Spleen (tissue), 13 donors: ENCODE measurements at places on chromosomes 6 and 20. TPM values are rescaled to one million over a fixed set of nuclear protein-coding genes. Genes with fewer than 3 reads are reported as not detected.
A peak's percentile ranks its signal among the peaks of the same experiment; 100 is the strongest.

GRCh38 chr20:31661625-31662371, 24.1 kb downstream of the COX4I2 start:
- peak overlapping the region; percentile 30 for H3K27ac ChIP-seq
- peak; percentile 95 for DNase-seq
- H3K36me3 ChIP-seq = peaks cover 7% of the 10 kb centered on the region
- H3K4me1 ChIP-seq = peaks cover 55% of the 10 kb centered on the region
- peak overlapping the region; percentile 21 for H3K4me3 ChIP-seq

DNA sequence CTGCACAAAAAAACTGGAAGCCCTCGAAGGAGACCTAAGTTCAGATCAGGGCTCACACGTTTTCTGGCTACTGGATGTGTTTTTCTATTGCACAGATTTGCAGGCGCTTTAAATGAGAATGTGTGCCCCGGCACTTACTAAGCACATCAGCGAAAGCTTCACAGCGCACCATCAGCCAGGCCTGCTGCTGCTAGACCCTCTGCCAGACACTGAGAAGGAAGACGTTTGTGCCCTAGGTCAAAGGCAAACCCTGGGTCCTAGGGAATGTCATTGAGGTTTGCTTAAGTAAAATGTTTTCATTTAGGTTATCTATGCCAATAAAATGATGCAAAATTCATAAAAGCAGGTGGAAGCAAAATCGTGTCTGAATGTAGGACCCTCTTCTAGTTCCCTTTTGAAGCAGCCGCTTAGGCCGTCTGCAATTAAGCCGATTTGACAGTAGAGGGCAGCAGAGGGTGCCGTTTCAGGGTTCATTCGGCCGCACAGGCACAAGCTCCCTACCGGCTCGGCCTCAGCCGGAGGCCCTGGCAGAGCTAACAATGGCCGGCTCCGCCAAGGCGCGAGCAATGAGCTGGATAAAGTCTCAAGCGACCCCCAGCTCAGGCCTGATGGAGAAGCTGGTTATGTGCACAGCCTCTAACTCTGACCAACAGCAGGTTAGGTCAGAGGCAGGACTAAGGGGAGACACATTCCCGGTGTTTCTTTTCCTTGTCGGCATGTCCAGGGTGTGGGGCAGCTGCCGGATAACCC, 107.2 kb upstream of the FOXA2 start:
- H3K4me3 ChIP-seq = no peak overlapping the region
- H3K36me3 ChIP-seq = no peaks in the 10 kb centered on the region

GRCh38 chr6:16789329-16790038, 28.2 kb upstream of the ATXN1 start:
- no peaks in the 10 kb centered on the region for H3K27me3 ChIP-seq
- no peak for DNase-seq

DNA sequence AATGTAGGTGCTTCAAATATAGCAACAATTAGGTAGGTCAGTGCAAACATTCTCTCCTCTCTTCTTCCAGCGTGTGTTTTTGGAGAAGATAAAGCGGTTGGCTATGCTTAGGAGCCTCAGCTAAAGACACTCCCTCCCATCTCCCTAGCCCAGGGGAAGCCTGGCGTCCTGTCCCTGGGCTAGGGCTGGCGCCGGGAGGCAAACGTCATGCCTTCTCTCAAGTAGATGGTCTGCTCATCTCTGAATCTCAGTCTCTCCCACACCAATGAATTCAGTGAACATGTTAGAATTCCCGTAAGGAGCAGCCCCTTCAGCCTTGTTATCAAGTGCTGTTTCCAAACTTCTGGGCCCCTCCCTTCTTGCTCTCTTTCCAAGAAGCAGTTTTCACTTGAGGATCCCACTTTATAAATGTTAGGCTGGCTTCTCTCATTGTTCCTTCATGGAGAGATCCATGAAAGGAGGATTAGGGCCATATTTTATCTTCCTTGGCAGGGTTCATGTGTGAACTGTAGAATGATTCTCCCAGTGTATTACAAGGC, 142.8 kb downstream of the CLIC5 start:
- no peaks in the 10 kb centered on the region for H3K36me3 ChIP-seq
- H3K4me3 ChIP-seq = no peak overlapping the region
- H3K27me3 ChIP-seq = no peaks in the 10 kb centered on the region
- no peak overlapping the region for H3K27ac ChIP-seq

GRCh38 chr6:115677198-115677597, 383.5 kb downstream of the FRK start:
- H3K4me1 ChIP-seq = no peaks in the 10 kb centered on the region
- no peak overlapping the region for H3K4me3 ChIP-seq
- no peak for DNase-seq

DNA sequence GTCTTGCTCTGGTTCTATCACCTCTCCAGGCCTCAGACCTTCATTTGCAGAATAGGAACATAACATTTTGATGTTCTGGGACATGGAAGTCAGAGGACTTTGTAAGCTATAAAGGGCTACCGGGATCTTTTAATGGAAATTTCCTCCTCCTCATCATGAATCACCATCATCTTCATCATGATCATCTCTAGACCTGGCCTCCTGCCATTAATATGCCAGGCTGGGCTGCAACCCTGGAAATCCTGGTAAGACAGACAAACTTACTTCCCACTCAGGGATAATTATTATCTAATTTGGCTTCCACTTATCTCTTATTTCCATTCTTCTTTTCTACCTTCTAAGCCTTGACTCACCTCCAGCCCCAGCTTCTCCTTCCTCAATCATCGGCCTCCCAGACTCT, 41.0 kb upstream of the MRPS18A start:
- no peaks in the 10 kb centered on the region for H3K27me3 ChIP-seq
- H3K4me3 ChIP-seq = no peak overlapping the region
- no peak for DNase-seq
- H3K4me1 ChIP-seq = peaks cover 27% of the 10 kb centered on the region
- no peaks in the 10 kb centered on the region for H3K36me3 ChIP-seq

DNA sequence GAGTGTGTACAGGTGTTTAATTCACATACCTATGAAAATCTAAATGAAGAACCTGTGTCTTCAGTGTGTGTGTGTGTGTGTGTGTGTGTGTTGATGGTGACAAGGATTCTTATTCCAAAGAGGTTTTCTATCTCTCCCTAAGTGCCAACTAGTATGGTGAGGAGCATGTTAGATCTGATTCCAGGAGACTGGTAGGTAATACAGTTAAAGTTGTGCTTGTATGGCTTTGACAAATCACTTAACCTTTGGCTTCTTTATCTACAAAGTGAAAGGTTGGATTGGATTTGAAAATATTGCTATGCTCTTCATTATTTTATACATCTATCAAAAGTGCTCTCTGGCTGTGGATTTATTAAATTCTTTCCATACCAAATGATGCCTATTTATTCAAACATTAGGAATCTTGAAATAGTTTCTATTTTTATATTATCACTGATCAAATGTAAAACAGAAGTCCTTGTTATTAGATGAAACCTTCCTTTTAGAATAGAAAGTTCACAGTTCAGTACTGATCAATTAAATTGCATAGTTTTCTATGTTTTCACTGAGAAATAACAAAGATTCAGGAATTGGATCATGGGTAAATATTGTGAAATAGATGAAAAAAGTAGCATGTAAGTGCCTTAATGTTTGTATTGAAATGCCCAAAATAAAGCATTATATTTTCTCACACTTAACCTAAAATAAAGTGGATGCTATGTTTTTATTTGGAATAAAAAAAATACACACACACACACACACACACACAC, 84.4 kb upstream of the MLIP start:
- no peaks in the 10 kb centered on the region for H3K27me3 ChIP-seq
- no peaks in the 10 kb centered on the region for H3K4me1 ChIP-seq
- H3K36me3 ChIP-seq = no peaks in the 10 kb centered on the region
- no peak overlapping the region for H3K4me3 ChIP-seq
- H3K27ac ChIP-seq = no peak overlapping the region

DNA sequence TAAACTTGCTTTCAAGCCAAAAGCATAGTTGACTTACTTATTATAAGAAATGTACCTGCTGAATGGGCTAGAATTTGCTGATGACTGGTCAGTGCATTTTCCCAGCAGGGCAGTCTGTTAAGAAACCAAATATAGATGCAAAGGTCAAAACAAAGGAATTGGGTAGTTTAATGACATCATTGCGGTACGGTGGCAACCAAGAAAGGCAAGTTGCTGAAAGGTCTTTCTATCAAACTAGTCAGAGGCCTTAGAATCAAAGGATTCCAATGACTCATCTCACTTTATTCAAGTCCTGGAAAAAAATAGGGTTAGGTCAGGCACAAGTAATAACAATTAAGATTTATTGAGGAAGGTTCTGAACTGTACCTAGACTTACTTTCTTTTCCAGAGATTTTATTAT, 76.4 kb downstream of the KIZ start:
- no peaks in the 10 kb centered on the region for H3K4me1 ChIP-seq
- no peak for DNase-seq
- H3K4me3 ChIP-seq = no peak overlapping the region
- no peaks in the 10 kb centered on the region for H3K36me3 ChIP-seq

DNA sequence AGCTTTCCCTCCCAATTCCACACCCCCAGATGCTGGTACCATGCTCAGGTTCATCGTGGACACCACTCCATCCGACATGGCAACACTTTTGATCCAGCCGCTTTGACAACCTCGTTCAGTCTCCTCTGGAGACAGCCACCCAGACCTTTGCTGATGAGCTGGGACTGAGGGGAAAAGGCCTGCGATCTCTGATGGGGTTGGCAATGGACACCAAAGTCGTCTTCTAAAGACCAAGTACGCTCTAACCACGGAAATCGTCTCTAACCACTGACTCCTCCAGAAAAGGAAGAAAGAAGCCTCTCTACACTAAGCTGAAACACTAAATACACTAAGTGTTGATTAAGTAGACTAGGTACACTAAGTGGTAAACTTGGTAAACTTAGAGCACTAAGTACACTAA, 26.1 kb upstream of the HLA-E start:
- no peaks in the 10 kb centered on the region for H3K36me3 ChIP-seq
- peaks cover 24% of the 10 kb centered on the region for H3K4me1 ChIP-seq
- H3K27ac ChIP-seq = no peak overlapping the region
- peaks cover 100% of the 10 kb centered on the region for H3K27me3 ChIP-seq
- no peak for DNase-seq
- peak overlapping the region; percentile 58 for H3K4me3 ChIP-seq

GRCh38 chr6:69866770-69867638, 648 bp downstream of the COL19A1 start:
- peak overlapping the region; percentile 54 for H3K27ac ChIP-seq
- no peaks in the 10 kb centered on the region for H3K36me3 ChIP-seq
- no peaks in the 10 kb centered on the region for H3K4me1 ChIP-seq

- DNase-seq = no peak
- peaks cover 30% of the 10 kb centered on the region for H3K4me1 ChIP-seq
- no peak overlapping the region for H3K4me3 ChIP-seq
Measured at GRCh38 chr20:51128198-51128597, 105.3 kb upstream of the KCNG1 start.

GRCh38 chr6:14606353-14606752, 488.8 kb downstream of the CD83 start:
- H3K27ac ChIP-seq = no peak overlapping the region
- H3K27me3 ChIP-seq = no peaks in the 10 kb centered on the region
- no peaks in the 10 kb centered on the region for H3K36me3 ChIP-seq
- H3K4me3 ChIP-seq = no peak overlapping the region
- H3K4me1 ChIP-seq = no peaks in the 10 kb centered on the region
- DNase-seq = no peak

DNA sequence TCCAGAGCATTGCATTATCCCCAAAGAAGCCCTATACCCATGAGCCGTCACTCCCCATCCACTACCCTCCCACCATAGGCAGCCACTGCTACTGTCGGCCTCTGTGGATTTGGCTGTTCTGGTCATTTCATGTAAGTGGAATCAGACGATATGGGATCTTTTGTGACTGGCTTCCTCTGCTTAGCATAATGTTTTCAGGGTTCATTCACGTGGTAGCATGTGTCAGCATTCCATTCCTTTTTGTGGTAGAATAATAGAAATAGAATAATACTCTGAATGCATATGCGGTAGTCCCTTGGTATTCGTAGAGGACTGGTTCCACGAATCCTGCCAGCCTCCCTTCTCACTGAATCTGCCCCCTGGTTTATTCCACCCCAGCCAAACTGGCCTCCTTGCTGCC, 402.6 kb upstream of the SULF2 start:
- H3K4me3 ChIP-seq = no peak overlapping the region
- DNase-seq = no peak
- H3K36me3 ChIP-seq = no peaks in the 10 kb centered on the region
- H3K27me3 ChIP-seq = no peaks in the 10 kb centered on the region
- H3K4me1 ChIP-seq = no peaks in the 10 kb centered on the region
- H3K27ac ChIP-seq = no peak overlapping the region

GRCh38 chr6:10465629-10466499, 51.0 kb upstream of the TFAP2A start:
- no peak overlapping the region for H3K27ac ChIP-seq
- H3K36me3 ChIP-seq = no peaks in the 10 kb centered on the region
- no peak for DNase-seq

DNA sequence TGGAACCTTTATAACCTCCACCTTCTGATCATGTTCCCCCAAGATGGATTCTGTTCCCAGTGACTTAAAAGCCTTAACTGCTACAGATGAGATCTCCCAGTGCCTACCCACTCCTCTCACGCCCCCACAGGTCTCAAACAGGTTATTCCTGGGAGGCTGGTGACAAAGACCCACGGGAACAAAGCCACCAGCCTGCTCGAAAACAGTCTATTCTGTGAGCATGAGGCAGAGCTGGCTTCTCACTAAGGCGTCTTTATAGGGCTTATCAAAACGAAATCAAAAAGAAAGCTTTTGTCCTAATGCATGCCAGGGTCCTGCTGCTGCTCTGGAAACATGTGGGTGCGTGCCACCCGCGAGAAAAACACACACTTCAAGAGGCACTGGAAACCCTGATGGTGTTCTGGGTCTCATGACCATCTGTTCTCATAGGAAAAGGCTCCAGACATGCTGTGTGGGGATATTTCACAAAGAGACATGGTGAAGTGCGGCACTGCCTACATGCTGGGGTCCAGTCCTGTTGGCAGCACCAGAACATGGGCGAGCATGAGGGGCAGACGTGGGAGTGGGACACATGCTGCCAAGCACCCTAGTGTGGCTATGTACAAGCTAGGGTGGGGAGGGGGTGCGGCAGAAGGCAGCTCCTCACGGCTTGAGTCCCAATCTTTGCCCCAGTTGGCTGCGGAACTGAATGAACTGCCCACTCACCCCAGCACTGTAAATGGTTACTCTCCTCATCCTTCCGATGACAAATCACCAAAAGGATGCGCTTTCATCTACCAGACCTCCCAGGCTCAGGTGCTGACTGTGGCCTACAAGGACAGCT, 2.1 kb downstream of the FKBP1A start:
- peaks cover 2% of the 10 kb centered on the region for H3K36me3 ChIP-seq
- H3K27ac ChIP-seq = peak overlapping the region; percentile 97
- peaks cover 82% of the 10 kb centered on the region for H3K4me1 ChIP-seq
- peak overlapping the region; percentile 98 for H3K4me3 ChIP-seq
- no peaks in the 10 kb centered on the region for H3K27me3 ChIP-seq
- no peak for DNase-seq

GRCh38 chr6:140090871-140091270, 716.4 kb upstream of the CITED2 start:
- H3K4me1 ChIP-seq = no peaks in the 10 kb centered on the region
- H3K4me3 ChIP-seq = no peak overlapping the region
- no peaks in the 10 kb centered on the region for H3K36me3 ChIP-seq
- no peak for DNase-seq
- H3K27me3 ChIP-seq = no peaks in the 10 kb centered on the region

- no peaks in the 10 kb centered on the region for H3K4me1 ChIP-seq
- H3K27ac ChIP-seq = no peak overlapping the region
- DNase-seq = no peak
- peaks cover 51% of the 10 kb centered on the region for H3K27me3 ChIP-seq
- H3K4me3 ChIP-seq = no peak overlapping the region
Measured at GRCh38 chr6:33799454-33800113, 4.2 kb downstream of the MLN start.

The TRIM15 gene
- total RNA-seq = not detected

The HLA-DOB gene
- total RNA-seq = 36.8 TPM

The PCK1 gene
- 0.30 TPM for total RNA-seq

The IL17F gene
- not detected for total RNA-seq

The CLVS2 gene
- total RNA-seq = not detected
